ENCODE measurements at places on chromosomes 6 and 20.

GRCh38 chr6:18330548-18331081 lies 56.5 kb upstream of the RNF144B start:
- DNase-seq, result no peak

DNA sequence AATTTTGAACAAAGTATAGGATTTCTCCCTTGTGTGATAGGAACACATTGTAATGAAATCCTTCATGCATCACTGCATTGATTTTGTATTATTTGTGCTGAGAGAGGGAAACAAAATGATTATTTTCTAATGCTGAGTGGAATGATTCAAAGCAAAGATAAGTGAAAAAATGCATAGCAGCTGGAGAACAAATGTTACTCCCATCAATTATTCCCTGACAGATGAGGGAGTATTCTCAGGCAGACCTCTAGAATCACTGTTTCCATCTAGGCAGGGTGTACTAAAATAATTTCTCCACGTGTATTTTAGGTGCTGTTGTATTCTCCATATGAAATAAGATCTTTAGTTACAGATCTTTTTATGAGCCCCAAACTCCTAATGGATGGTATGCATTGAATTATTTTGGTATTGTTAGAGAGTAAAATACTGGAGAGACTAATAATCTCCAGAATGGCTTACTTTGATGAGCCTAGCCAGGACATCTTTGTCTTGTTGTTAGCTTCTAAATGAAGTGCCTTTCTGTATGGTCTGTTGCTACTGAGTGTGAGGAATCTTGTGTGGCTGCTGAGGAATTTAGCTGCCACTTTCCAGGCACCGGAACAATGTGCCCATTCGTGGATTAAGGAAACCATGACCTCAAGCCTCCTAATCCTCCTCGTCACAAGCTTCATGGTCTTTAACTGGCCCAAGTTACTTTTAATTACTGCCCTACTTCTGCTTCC lies 39.6 kb downstream of the RNF217 start:
- DNase-seq, result no peak

DNA sequence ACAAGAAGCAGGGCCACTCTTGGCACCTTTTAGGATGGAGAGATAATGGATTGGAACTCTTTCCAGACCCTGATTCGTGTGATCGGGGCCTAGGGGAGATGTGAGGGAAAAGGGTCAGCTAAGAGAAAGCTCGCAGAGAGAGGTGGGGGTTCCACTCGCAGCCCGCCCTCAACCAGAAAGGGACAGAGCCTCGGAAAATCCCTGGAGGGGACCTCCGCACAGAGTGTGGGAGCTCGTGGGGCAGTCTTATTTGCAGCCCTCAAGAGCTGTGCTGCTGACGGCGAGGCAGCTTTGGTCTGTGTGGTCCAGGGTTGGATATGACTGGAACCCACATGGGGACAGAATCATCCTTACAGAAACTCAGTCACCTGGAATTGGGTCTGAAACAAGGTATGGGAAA lies 184.3 kb upstream of the PMEPA1 start:
- no peak for DNase-seq

- no peak for DNase-seq
Measured at GRCh38 chr6:16474772-16475493, 236.5 kb downstream of the GMPR start.

GRCh38 chr6:38508894-38509293 lies 130.8 kb downstream of the BTBD9 start:
- DNase-seq, result no peak

- DNase-seq, result no peak
Measured at GRCh38 chr6:144710207-144710606, 425.1 kb downstream of the UTRN start.

GRCh38 chr6:105226598-105227294 lies 46.9 kb upstream of the POPDC3 start:
- DNase-seq, result no peak

- DNase-seq, result no peak
Measured at GRCh38 chr20:63648190-63648589, 5.0 kb downstream of the STMN3 start.

GRCh38 chr6:122400121-122400450 lies 634 bp downstream of the HSF2 start:
- DNase-seq, result no peak

Data from stimulated activated CD8-positive, alpha-beta memory T cell treated with anti-CD3 and anti-CD28 coated beads, Interleukin-15, amount 100 ng/mL, for 48 hours (primary cell).